A549 treated with CORT108297 at 1 μM for 4 hours (cell line): ENCODE measurements at places on chromosomes 12 and 14. TPM values are rescaled to one million over a fixed set of nuclear protein-coding genes. Genes with fewer than 3 reads are reported as not detected.

Gene ZDHHC22
- total RNA-seq = 0.20 to 0.46 TPM (median 0.34 TPM) in 5 replicates

Gene LHX5
- total RNA-seq = 0.02 TPM in 1 of 5 replicates, not detected in the others

Gene FZD10
- not detected in 5 replicates for total RNA-seq

Gene NAV3
- 10.0 to 16.1 TPM (median 13.1 TPM) in 5 replicates for total RNA-seq

Gene FLVCR2
- total RNA-seq = 5.8 to 7.0 TPM (median 6.7 TPM) in 5 replicates

Gene KLHDC1
- total RNA-seq = 0.17 to 0.46 TPM (median 0.36 TPM) in 5 replicates

Gene HPD
- total RNA-seq = 0.72 to 1.8 TPM (median 1.6 TPM) in 5 replicates

Gene TAS2R43
- not detected in 5 replicates for total RNA-seq
